ENCODE measurements at places on chromosomes 3 and 15.
A peak's percentile ranks its signal among the peaks of the same experiment; 100 is the strongest.

- DNase-seq = peak; percentile 54
These were observed 141.6 kb upstream of the SLC2A2 start for GRCh38 chr3:171168086-171168485.

GRCh38 chr15:92682741-92683510 is 27.4 kb upstream of the FAM174B start:
- DNase-seq = no peak

DNA sequence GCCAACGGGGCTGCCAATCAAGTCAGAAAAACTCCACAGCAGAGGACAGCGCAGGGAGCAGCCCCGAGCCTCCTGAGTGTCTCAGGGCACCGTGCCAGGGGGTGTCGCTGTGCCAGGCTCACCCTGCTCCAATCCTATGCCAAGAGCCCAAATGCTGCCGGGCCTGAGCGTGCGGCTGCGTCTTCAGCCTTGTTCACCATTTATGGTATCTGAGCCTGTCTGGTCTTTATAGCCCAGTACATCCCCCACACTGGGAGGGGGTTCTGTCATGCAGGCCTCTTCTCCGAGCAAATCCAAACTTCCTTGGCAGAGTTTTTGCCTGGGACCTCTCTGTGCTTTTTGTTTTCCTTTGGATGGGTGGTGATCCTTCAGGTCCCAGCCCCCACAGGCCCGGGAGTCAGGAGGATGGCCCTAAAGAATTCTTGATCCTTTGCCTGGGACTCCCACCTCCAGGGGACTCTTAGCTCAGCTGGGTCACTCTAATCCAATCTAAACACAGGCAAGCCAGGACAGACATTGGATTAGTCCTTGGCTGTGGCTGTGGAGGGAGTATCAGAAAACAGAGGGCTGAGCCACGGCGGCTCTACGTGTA is 135.1 kb upstream of the HACD2 start:
- no peak for DNase-seq

- no peak for DNase-seq
These were observed 192.8 kb upstream of the TBC1D5 start for GRCh38 chr3:17935222-17935621.

DNA sequence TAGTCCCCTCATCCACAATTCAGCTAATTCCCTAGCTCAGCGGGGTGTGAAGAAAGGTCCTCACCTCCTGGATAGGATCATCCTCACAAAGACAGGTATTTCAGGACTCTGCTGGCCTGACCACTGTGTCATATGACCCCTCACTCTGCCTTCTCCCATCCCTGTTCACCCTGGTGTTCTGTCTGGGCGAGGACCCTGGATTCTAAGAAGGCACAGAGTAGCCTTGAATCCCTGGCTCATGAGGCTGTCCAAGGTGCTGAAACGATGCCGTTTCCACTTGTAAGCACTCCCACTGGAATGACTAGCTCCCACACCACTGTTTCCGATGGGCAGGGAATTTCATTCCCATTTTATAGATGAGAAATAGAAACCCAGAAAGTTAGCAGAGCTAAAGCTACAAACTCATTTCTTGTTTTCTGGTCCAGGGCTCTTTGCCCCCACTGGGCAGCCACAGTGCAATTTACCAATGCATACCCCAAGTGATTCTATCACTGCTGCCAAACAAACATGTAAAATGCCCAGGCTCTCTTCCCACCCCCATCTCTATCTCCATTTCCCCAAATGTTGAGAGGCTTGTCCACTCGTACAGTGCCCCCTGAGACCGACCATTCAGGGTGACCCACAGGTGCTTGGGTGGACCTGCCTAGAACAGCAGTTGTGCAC is 83.2 kb downstream of the RAB11A start:
- DNase-seq = no peak

DNA sequence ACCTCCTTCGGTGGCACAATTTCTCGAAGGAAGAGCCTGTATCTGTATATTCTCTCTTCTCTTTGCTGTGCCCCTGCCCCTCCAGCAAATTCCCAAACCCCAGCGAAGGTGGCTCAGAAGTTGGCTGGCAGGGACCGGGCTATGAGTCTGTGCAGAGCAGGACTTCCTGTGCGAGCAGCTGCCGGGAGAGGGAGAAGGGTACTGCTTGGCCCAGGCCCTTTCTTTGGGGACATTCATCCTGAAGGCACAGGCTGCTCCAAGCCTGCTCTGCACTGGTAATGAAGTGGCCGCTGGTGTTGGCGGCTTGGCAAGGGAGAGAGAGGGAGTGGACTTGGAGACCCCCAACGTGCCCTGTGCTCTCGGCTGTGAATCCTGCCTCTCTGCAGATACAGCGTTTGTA is 1.5 kb downstream of the SLC6A11 start:
- DNase-seq = no peak

DNA sequence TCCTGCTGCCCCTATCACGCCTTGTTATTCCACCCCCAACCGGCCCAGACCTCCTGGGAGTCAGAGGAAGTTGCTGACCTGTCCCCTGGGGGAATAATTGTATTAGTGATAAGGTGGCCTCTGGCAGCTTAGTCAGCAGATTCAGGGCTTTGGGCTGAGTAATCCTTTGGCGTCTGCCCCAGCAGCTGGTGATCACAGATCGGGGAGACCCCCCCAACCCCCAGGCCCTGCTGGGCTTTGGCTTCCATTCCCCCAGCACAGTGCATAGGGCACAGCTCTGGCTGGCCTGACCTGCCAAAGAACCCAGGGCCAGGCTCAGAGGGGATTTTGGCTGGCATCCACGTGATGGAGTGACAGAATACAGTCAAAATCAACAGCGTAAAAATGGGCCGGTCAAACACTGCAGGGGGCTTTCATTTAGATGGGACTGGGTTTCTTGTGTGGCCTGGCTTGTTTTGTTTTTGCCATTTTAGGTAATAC is 3.9 kb upstream of the NR2E3 start:
- no peak for DNase-seq

DNA sequence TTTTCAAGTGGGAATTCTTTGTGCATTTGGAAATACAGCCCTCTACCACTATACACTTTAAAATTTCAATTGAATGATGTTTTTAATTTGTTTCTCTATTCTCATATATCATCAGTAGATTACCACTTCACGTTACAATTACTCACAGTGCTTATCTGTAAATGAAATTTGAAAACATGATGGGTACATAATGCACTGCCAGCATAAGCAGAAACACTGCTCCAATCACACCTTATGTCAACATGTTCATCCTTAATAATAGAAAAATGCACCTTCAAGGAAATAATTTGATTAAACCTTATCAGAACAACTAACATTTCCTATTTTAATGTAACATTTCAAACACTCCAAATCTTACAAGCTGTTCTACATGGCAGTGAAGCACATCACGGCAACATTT is 718.4 kb downstream of the GBE1 start:
- no peak for DNase-seq

DNA sequence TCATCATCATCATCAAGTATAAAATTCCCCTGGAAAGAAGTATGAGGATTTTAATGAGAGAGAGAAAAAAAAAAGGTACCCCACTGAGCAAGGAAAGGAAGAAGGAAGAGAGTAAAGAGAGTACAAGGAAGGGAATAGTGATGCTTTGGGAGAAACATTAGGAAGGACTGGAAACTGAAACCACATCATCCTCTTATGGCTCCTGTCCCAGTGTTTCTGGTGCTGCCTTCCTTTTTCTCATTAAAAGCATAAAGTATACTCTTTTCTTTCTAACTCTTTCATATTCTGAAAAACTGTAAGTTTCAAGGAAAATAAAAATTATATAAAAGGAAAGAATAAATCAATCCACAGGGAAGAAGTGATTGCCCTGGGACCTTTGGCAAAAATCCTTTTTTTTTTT is 616.4 kb upstream of the CBLB start:
- no peak for DNase-seq

- no peak for DNase-seq
These were observed 6.9 kb upstream of the SPTBN5 start for GRCh38 chr15:41900526-41901380.

- no peak for DNase-seq
These were observed 221.9 kb upstream of the PROK2 start for GRCh38 chr3:72006631-72007556.

GRCh38 chr3:119315600-119316312 is 21.6 kb downstream of the ARHGAP31 start:
- no peak for DNase-seq

GRCh38 chr3:14137004-14137403 is 12.2 kb downstream of the TMEM43 start:
- no peak for DNase-seq

DNA sequence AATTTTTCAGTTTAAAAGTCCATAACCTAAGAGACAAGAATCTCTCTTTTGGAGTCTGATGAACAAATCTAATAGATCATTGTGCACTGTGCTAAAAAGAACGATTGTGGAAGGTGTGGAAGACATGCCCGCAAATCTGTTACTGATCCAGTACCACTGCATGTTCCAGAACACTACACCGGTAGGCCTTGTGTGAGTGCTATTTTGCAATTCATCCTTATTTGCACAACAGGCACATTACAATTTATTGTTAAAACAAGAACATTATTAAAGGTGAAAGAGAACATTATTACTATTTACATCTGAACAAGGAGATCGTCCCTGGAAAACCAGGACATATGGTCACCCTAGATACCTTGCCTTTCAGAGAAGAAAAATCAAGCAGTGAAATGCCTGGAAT is 205.7 kb upstream of the NECTIN3 start:
- DNase-seq = no peak

- no peak for DNase-seq
These were observed 122.6 kb downstream of the LRIG1 start for GRCh38 chr3:66378256-66378655.

DNA sequence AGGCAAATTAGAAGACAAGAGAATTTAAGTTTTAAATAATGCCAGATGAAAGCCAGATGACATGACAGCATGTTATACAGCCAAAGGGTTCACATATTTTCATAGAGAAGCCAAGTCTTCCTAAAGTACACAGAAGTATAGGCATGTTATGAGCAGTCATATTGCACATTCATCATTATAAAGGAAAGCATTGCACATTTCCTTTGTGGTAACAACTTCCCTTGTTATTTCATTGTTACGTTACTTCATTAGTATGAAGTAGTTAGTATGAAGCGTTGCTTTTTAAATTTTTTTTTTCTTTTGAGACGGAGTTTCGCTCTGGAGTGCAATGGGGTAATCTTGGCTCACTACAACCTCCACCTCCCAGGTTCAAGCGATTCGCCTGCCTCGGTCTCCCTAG is 4.6 kb upstream of the ABCC5 start:
- no peak for DNase-seq

GRCh38 chr3:8891303-8891702 is 72.0 kb downstream of the RAD18 start:
- no peak for DNase-seq

GRCh38 chr3:146544929-146545528 is 622 bp upstream of the PLSCR1 start:
- no peak for DNase-seq

GRCh38 chr15:98654790-98655360 is 6.5 kb downstream of the IGF1R start:
- no peak for DNase-seq

GRCh38 chr3:113828600-113828999 is 10.0 kb upstream of the GRAMD1C start:
- DNase-seq = no peak

DNA sequence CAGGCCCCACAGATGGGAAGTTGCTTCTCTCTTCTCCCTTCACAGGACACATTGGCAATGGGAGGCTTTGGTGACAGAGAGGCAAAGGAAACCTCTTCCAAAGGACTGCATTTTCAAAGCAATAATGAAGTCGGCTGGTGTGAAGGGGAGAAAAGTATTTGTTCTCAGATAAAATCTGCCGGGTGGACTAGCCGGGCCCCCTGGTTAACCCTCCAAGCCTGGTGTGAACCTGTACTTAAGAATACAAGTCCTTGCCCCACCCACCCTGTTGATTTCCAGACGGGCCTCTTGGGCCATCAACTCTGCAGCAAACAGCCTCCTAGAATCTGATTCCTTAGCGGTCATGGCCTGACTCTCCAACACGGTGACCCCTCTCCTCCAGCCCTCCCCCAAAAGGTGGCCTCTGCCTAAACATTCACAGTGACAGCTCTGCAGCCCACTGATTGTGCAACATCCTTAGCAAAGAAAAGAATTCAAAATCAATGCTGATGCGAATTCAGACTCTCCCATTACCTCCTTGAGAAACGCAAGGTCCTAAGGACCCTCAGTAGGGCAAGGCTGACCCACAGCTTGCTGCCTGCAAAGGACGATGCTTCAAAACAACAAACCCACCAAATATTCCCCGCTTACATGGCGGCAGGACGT is 9.9 kb downstream of the TLE3 start:
- DNase-seq = no peak

Data from NCI-H526 (cell line).